ENCODE measurements at places on chromosomes 12 and 14. TPM values are rescaled to one million over a fixed set of nuclear protein-coding genes. Genes with fewer than 3 reads are reported as not detected.

Gene ANO4
- 0.15 TPM for total RNA-seq

DNA sequence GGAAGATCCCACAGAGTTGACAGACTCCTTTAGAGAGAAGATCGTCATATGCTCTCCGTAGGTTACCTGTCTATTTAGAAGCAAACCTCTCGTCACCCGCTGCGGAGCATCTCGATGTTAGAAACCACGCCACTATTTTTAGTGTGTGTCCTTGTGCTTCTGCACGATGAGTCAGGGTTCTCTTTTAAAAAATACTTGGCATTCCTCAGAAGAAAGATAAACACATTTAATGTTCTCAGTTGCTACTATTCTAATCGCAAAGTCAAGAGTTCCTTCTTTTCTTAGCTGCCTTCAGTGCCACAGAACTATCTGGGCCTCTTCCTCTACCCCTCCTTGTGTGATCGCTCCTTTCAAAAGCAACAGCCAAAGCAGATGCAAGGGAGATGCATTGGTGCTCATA is 192.4 kb downstream of the PELI2 start:
- no peak for DNase-seq

DNA sequence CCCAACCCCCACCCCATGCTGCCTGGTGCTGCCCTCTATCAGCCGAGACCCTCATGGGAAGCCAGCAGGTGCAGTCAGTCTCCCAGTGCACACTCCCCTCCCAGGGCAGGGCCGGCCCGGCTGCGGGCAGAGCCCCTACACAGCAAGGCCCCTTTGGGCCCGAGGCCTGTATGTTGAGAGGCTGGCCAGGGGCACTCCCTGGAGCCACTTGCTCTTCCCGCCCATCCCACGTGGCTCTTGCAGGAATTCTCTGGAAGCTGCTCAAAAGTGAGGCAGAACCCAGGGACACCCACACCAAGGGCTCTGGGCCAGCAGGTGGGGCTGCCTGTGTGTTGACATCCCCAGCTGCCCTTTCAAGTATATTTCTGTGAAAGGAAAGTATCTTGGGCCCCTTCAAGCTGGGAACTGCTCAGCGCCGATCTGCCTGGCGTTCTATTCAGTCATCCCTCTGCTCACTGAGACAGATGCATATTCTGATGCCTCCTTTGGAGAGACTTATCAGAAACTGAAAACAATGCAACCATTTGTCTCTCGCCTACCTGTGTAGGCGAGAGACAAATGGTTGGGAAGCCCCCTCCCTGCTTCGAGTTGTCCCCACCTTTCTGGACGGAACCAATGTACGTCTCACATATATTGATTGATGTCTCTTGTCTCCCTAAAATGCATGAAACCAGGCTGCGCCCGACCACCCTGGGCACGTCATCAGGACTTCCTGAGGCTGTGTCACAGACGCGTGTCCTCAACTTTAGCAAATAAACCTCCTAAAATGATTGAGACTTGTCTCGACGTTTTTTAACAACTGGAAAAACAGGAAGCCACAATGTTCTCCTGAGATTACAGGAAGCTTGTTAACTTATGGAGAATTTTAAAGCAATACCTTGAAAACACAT is 6.0 kb downstream of the GPR132 start:
- no peak for DNase-seq

GRCh38 chr14:75514673-75515628 is 7.3 kb upstream of the BATF start:
- DNase-seq, result no peak

DNA sequence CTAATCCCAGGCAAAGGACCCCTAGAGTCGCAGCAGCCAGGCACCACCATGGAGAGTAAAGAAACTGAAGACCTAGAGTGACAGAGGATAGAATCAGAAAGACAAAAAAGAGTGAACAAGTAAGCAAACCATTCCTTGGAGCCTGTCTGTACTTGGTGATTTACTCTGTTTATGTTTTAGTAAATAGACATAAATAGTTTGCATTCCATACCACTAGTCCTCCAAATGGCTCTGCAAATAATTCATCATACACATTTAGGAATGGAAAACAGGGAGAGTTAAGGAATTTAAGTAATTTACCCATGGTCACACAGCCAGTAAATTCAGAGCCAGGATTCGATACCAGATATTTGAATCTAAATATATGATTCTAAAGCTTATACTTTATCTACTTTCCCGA is 2.8 kb downstream of the OLR1 start:
- DNase-seq, result no peak

DNA sequence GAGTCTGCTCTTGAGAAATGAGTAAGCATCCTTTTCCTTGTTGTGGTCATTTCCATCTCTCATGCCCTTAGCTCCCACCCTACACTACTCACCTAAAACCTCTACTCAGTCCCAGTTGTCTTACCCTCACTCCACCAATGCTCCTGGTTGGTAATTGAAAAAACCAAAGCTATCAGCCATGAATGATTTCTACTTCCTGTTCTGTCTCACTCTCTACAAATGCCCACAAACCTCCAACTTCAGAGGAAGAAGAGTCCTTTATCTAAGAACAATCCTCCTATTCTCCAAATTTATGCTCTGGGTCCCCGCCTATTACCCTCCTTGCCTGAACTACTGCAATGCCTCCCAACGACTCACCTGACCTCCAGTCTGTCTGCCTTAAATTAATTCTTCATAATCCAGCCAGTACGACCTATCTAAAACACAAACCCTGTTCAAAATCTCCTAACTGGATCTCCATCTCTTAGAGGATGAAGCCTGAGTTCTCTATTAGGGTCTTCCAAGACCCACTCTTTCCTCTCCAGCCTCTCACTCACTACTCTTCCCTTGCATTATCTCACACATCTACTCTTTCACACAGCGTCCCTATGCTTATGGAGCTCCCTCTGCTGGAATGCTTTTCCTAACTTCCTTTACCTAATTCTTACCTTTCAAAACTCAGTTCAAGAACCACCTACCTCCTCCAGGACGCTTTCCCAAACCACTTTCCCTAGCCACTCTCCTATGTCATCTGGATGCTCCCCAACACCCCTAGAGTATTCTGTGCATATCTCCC is 2.2 kb downstream of the DHRS1 start:
- no peak for DNase-seq

Gene LRTM2
- total RNA-seq, result not detected
